ENCODE measurements at places on chromosomes 5 and 9.

GRCh38 chr5:43889233-43889632 lies 286.3 kb downstream of the NNT start:
- H3K27me3 ChIP-seq = no peaks in the 10 kb centered on the region
- no peak overlapping the region for H3K27ac ChIP-seq
- H3K4me3 ChIP-seq = no peak overlapping the region
- no peaks in the 10 kb centered on the region for H3K4me1 ChIP-seq

- DNase-seq = no peak
- H3K27me3 ChIP-seq = no peaks in the 10 kb centered on the region
- H3K36me3 ChIP-seq = peaks cover 47% of the 10 kb centered on the region
- H3K4me3 ChIP-seq = no peak overlapping the region
- H3K27ac ChIP-seq = no peak overlapping the region
- H3K4me1 ChIP-seq = peaks cover 3% of the 10 kb centered on the region
These were observed 5.6 kb downstream of the PTCD2 start for GRCh38 chr5:72325566-72326305.

GRCh38 chr9:90802386-90802985 lies 867 bp downstream of the SYK start:
- no peaks in the 10 kb centered on the region for H3K36me3 ChIP-seq
- H3K4me1 ChIP-seq = peaks cover 7% of the 10 kb centered on the region
- DNase-seq = no peak
- no peak overlapping the region for H3K27ac ChIP-seq

DNA sequence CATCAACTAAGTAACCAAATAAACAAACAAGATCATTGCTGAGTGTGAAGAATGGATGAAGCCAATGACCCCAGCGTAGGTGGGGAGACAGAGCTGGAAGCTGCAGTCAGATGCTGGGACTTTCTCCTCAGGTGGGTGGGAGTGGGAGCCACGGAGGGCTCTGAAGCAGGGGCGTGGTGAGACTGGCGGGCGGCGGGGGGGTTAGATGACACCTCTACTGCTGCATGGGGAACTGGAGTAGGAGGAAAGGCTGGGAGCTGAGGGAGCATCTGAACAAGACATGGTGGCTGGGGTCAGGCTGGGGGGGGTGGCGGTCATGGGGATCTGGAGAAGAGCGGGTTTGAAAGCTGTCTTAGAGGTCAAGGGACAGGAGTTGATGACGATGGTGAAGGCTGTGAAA lies 193.8 kb downstream of the C9orf50 start:
- H3K4me3 ChIP-seq = no peak overlapping the region
- H3K36me3 ChIP-seq = no peaks in the 10 kb centered on the region
- DNase-seq = no peak
- H3K27me3 ChIP-seq = no peaks in the 10 kb centered on the region
- H3K27ac ChIP-seq = no peak overlapping the region
- H3K4me1 ChIP-seq = peaks cover 13% of the 10 kb centered on the region

GRCh38 chr5:169106911-169107706 lies 193.8 kb downstream of the SLIT3 start:
- no peak overlapping the region for H3K27ac ChIP-seq
- no peaks in the 10 kb centered on the region for H3K4me1 ChIP-seq
- H3K4me3 ChIP-seq = no peak overlapping the region
- no peaks in the 10 kb centered on the region for H3K27me3 ChIP-seq

Data from CD4-positive, alpha-beta T cell (primary cell).